ENCODE measurements at places on chromosomes 7 and 10. TPM values are rescaled to one million over a fixed set of nuclear protein-coding genes. Genes with fewer than 3 reads are reported as not detected.

Gene ASNS
- total RNA-seq = 14.5 TPM

Gene OR2A7
- total RNA-seq = 5.6 TPM

Gene LRRN3
- total RNA-seq = 39.1 TPM

Gene ANKRD26
- total RNA-seq = 30.3 TPM

Gene SPDYE5
- not detected for total RNA-seq

Gene MYH16
- not detected for total RNA-seq

Gene CPVL
- 14.4 TPM for total RNA-seq

Gene SLC26A3
- total RNA-seq = not detected

Gene SPDYE2B
- not detected for total RNA-seq

Gene DEPP1
- total RNA-seq = 15.5 TPM

Gene PTF1A
- total RNA-seq = not detected

Gene C10orf90
- 0.85 TPM for total RNA-seq

Data from urinary bladder (tissue), 4 donors.